ENCODE measurements at places on chromosomes 5 and 9.

DNA sequence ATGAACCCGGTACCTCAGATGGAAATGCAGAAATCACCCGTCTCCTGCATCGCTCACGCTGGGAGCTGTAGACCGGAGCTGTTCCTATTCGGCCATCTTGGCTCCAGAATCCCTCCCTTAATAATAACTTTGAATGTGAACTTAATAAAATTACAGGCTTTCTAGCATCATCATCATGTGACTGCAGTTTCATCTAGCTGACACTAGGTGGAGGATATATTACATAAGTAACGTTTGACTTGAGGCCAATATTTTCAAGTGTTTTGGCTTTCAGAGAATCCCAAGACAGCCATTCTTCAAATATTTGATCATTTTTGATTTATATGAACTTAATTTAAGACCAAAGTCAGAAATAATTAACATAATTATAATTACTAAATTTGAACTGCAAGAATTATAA, 474.9 kb upstream of the CDH10 start:
- DNase-seq, result no peak

DNA sequence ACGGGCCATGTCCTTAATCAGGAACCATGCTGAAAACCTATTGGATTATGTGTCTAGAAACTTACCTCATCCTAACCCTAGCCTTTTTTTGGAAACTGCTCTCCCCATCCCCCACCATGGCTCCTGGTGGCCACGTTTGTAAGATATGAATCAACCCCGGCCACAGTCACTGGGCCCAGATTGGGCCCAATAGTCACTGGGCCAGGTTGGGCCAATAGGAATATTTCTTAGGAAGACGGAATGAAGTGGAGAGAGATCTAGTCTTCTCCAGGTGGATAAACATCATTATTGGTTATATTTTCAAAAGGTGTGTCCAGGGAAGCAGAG, 468.7 kb downstream of the ARHGEF28 start:
- no peak for DNase-seq

GRCh38 chr9:114459464-114459863, 45.8 kb downstream of the WHRN start:
- DNase-seq, result no peak

- no peak for DNase-seq
Measured at GRCh38 chr9:12874395-12874794, 99.6 kb downstream of the LURAP1L start.

- no peak for DNase-seq
Measured at GRCh38 chr5:74627646-74628279, 12.8 kb downstream of the ENC1 start.

GRCh38 chr9:127644943-127645342, 32.9 kb downstream of the STXBP1 start:
- DNase-seq, result no peak

DNA sequence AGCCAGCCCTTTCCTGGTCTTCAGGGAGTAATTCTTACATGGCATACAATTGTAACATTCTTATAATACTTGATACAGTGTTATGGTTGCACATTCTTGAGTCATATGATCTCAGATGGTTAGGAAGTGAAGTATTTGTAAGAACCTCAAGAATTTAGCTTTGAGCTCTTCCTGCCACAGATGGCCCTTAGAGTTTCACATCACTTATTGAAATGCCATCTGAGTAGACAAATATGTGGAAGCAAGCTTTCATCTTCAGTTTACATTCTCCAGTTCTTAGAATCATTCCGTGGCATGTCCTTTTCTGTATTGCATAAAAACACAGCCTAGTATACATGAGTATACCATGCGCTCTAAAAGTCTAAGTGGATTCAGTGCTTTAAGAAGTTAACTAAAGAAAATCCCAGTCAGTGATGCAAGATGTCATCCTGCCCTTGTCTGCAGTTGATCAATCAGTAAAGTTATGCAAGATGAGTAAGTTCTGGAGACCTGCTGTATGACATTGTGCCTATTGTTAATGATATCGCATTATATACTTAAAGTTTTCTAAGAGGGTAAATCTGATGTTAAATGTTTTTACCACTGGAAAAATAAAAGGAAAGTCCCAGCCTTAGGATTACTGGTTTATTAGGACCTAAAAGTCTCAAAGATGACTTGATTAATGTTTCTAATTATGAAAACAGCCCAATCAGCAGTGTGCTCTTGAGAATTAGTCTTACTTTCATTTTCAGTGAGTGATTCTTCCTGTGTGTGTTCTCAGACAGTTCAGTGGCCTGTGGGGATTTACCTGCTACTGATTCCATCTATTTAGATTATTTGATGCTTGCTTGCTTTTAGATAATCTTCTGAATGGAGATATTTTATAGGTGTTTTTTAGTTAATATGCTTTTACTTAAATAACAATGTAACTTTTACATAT, 29.4 kb downstream of the RHOBTB3 start:
- DNase-seq, result no peak

DNA sequence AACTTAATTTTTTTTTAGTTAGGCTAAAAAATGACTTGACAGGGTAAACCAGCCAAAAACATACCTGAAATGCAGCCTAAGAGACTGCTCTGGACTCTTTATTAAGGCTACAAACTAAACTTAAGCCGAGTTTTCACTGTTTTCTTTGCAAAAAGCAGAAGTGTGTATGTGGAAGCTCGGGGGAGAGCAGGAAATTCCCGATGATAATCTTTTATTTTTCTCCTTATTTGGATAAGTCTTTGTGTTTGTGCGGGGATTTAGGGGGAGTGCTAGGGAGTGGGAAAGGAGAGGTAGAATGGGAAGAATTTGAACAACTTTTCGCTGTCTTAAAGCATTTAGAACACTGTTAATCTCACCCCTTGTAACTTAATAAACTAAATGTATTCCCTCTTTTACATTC, 30.7 kb upstream of the GPR21 start:
- no peak for DNase-seq

- no peak for DNase-seq
Measured at GRCh38 chr9:134968011-134968822, 50.5 kb upstream of the FCN1 start.

DNA sequence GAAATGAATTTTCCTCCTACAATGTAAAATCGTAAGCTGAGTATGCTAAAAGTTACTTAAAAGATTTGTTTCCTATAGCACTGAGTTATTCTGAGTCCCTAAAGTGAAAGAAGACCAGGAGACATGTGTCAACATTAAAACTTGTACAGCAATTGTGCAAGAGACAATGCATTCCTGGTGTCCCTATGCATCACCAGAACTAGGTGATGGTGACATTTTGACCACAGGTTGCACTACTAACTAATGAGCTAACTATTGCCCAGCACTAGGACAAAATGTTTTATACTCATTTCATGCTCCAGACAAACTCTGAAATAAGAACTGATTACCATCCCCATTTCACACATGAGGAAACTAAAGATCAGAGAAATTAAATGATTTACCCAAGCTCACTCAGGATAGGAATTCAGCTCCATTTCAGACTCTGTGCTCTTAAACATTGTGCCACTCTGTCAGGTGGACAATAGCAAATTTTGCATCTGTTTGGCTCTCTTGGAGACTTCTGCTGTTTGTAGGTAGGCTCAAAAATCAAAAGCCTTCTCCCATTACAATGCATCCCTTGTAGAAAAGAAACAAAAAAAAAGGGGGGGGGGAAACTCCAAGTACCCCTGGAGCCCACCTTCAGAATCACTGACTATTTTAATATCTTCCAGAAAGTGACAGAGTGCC, 269.2 kb downstream of the ACTL7B start:
- DNase-seq, result no peak

DNA sequence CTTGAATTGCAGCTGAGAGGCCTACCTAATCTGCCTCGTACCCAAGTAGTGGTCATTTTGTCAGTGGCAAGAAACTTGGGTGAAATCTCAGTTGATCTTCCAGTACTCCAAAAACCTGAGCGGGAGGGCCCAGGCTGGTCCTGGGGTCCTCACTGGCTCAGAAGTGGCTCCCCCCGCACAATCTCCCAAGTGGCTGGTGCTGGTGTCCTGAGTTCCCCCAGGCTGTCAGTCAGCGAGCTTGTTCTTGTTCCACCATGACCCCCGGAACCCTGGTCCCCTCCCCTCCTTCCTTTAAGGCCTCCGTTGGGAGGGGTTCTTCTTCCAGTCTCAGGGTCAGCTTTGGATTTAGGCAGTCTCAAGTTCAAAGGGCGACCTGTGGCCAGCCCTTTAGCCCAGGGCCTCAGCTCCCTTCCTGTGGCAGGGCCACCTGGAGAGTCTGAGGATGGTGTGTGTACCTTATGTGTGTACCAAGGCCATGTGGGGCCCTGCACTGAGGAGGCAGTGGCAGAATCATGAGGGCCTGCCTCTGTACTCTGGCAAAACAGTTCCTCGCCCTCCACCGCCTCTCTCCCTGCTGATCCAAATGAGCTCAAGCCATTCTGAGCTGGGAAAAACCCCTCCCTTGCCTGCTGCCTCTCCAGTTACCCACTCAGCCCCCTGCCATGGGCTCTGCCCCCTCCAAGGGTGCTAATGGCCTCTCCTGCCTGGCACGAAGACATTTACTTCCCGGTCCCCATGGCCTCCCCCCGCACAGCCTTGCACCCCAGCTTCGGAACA, 4.5 kb upstream of the DBN1 start:
- DNase-seq, result no peak

DNA sequence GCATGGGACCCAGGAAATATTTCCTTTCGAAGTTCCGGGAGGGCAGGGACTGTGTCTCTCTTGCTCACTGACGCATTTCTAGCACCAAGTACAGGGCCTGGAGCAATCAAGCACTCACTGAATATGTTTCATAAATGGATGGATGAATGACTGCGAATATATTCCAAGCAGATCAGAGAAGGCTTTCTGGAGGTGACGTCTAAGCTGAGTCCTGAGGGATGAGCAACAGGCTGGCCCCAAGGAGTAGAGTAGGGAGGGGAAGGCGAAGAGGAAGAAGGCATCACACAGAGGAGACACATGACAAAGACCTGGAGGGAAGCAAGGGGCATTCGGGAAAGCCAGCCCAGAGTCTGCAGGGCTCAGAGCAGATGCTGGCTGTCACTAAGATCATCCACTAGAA, 13.9 kb downstream of the ANXA6 start:
- no peak for DNase-seq

- no peak for DNase-seq
Measured at GRCh38 chr9:84742261-84742660, 72.7 kb downstream of the NTRK2 start.

- no peak for DNase-seq
Measured at GRCh38 chr9:130906735-130907416, 10.3 kb upstream of the QRFP start.

- no peak for DNase-seq
Measured at GRCh38 chr9:136729144-136729543, 13.6 kb downstream of the LCN10 start.

DNA sequence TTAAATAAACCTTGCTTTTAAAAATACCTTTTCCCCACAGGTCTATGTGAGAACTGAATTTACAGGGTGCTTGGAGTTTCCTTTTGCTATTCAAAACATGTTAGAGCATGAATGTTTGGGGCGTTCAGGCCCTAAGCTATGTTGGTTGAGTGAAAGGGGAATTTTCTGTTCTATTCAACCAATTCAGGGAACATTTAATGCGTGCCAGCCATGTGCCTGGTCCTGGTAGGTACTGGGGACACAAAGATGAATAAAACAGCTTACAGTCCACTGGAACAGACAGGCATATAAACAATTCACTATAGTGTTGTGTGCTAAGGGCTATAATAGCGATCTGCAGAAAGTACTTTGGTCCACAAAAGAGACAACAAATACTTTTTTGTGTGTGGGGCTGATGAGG, 108.5 kb downstream of the ZSWIM6 start:
- DNase-seq, result no peak

- DNase-seq, result no peak
Measured at GRCh38 chr5:133450286-133450685, 162.1 kb downstream of the FSTL4 start.

- DNase-seq, result no peak
Measured at GRCh38 chr9:126550891-126551351, 62.8 kb upstream of the LMX1B start.

DNA sequence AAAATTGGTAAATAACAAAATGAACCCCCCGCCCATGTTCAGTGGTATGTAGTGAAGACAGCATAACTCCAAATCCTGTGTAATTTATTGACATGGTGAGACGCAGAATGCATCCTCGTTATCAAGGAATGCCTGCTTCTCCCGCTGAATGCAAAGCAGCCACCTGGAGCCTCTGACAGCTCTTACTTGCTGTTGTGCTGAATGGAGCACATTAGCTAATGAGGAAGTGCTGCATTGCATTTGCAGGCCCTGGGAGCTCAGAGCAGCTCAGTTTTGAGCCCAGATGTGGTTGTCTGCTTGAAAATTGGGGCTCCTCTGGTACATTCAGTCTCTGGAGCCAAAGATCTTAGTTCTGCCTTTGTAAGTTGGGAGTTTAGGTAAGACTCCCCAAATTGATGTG, 28.9 kb downstream of the PLAC8L1 start:
- DNase-seq, result no peak

GRCh38 chr5:172048539-172049101, 42.2 kb upstream of the FBXW11 start:
- DNase-seq, result no peak

DNA sequence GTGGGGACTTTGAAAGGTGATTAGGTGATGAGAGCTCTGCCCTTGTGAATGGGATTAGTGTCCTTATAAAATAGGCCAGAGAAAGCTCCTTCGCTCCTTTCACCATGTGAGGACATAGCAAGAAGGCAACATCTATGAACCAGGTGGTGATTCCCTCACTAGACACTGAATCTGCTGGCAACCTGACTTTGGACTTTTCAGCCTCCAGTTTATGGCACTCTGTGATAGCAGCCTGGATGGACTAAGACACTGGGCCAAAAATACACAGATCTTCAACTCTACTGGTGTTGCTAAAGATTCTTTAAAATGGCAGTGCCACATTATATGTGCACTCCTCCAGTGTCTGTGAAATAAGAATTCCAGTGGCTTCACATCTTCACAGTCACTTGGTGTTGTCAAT, 41.2 kb upstream of the COL15A1 start:
- no peak for DNase-seq

DNA sequence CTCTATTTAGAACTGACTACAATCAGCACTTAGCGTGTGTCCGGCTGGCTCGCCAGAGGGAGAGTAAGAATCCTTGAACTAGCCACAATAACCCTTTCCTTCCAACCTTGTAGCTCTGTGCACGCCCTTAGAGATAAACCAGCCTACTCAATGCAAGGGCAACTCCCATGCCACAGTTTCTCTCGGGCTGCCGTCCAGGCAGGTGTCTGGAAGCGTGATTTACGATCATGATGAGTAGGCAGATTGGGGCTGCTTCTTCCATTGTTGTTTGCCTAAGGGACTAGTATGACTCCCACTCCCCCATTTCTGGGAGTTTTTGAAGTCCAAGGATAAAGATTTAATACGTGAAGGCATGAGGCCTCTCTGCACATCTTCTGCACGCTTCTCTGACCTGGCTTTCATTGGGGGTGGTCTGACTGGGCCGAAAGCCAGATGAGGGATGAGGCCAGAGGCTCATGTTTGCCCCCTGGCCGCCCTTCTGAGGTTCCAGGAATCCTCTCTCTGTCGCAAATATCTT, 134.0 kb upstream of the MYO10 start:
- no peak for DNase-seq

- DNase-seq, result no peak
Measured at GRCh38 chr9:112863214-112863613, 27.5 kb downstream of the SLC46A2 start.

DNA sequence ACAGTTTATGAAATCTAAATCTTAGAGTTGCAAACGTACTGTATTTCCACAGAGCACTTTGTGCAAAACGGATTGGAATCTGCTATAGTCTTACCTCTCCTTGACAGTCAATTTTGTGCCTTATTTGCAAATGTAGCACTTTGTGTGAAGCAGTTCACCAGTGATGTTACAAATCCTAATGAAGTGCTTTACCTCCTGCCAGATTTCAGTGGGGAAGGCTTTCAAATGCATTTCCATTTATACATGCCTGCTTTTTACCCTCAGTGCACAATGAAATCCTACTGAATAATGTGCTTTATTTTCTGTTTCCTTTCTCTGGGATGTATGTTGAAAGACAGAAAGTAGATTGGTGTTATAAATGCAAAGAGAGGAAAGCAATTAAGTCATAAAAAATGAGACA, 2141.6 kb upstream of the C9orf72 start:
- DNase-seq, result no peak

All from activated T-helper 1 cell treated with anti-CD3 and anti-CD28 coated beads, Interleukin-2, amount 50 U/mL, for 16 hours (primary cell).